ENCODE measurements at places on chromosomes 12 and 14. TPM values are rescaled to one million over a fixed set of nuclear protein-coding genes. Genes with fewer than 3 reads are reported as not detected.
A peak's percentile ranks its signal among the peaks of the same experiment; 100 is the strongest.

DNA sequence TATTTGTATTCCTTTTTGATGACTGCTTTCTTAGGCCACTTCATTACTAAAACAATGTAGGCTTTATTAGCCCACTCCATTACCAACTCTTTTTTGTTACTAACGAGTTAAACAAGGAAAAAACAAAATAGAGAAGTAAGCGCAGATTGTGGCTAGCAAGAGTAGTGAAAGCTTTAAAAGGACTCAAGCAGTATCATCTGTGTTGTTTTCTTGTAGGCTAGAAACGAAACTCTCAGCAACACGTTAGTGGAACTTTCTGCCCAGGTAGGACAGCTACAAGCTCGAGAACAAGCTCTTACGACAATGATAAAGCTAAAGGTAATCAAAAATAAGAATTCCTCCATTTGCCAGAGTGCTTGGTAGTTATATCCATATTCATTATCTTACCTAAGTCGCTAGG, 11.1 kb downstream of the CCDC62 start:
- H3K4me3 ChIP-seq = no peak overlapping the region
- no peak for DNase-seq
- H3K27me3 ChIP-seq = no peaks in the 10 kb centered on the region
- no peaks in the 10 kb centered on the region for H3K36me3 ChIP-seq

- H3K36me3 ChIP-seq = peaks cover 57% of the 10 kb centered on the region
- no peaks in the 10 kb centered on the region for H3K27me3 ChIP-seq
- H3K4me3 ChIP-seq = no peak overlapping the region
- H3K4me1 ChIP-seq = peaks cover 65% of the 10 kb centered on the region
Observed at GRCh38 chr12:47207829-47208248, 128.1 kb upstream of the AMIGO2 start.

DHRS2 gene
- not detected for total RNA-seq

DNA sequence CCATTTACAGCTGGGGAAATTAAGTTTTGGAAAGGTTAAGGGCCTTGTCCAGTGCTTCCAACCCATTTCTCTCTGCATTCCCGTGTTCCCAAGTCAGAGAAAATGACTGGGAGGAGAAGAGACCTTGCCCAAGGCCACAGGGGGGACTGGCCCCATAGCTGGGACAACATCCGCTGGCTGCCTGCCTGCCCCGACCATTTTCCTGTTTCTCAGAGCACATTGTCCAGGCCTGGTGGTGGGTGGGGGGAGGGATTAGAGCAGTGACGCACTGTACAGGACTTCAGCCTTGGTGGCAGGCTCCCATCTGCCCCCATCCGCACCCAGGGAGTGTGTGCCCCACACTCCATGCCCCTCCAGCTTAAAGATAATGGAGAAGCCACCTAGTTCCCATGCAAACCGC, 27.7 kb downstream of the DIO3 start:
- H3K4me1 ChIP-seq = no peaks in the 10 kb centered on the region
- no peak overlapping the region for H3K4me3 ChIP-seq
- no peaks in the 10 kb centered on the region for H3K36me3 ChIP-seq
- no peak overlapping the region for H3K27ac ChIP-seq

- peak overlapping the region; percentile 84 for H3K27ac ChIP-seq
- no peaks in the 10 kb centered on the region for H3K27me3 ChIP-seq
- H3K4me1 ChIP-seq = peaks cover 61% of the 10 kb centered on the region
- H3K4me3 ChIP-seq = no peak overlapping the region
- no peak for DNase-seq
Observed at GRCh38 chr14:24314377-24315193, 3.3 kb downstream of the LTB4R start.

All from natural killer cell (primary cell).